Left colon (tissue), 2 donors: ENCODE measurements at places on chromosomes 2 and 18.
A peak's percentile ranks its signal among the peaks of the same experiment; 100 is the strongest.

- DNase-seq = no peak
Observed at GRCh38 chr2:134665727-134666506, 52.9 kb downstream of the TMEM163 start.

DNA sequence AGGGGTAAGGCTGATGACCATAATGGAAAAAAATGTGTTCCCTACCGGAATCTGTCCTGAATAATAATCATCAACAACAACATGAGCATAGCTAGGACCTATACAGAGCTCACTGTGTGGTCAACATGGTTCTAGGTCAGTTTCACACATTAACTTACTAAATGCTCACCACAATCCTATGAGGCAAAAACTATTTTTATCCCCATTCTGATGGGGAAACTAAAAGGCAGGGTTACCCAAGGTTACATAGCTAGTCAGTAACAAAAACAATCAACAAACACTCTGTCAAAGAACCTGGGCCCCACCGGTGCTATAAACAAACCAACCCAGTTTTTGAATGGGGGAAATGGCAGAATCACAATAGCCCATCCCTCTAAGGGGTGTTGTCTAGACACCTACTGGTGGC is 40.1 kb downstream of the AOX1 start:
- no peak for DNase-seq

DNA sequence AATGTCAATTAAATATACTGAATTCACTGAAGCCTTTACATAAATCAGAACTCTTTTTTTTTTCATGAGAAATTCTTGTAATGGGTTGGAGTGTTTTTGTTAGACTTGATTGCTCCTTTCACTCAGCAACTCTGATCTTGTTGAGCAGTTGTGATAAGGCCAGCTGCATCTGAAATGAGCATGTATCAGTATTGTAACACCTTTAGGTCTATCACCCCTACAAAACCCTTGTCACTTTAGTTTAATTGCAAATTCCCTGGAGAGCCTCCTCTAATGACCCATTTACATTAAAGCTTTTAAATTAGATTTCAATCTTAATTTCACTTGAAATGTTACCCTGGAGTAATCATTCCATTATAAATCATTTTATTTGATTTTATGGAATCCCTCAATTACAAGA is 346.8 kb upstream of the TCF4 start:
- DNase-seq = no peak

GRCh38 chr2:219446101-219446504 is 11.5 kb downstream of the SPEG start:
- peak; percentile 50 for DNase-seq

GRCh38 chr2:27285481-27285880 is 3.3 kb downstream of the TRIM54 start:
- no peak for DNase-seq

GRCh38 chr2:39871291-39871761 is 92.3 kb upstream of the THUMPD2 start:
- no peak for DNase-seq

DNA sequence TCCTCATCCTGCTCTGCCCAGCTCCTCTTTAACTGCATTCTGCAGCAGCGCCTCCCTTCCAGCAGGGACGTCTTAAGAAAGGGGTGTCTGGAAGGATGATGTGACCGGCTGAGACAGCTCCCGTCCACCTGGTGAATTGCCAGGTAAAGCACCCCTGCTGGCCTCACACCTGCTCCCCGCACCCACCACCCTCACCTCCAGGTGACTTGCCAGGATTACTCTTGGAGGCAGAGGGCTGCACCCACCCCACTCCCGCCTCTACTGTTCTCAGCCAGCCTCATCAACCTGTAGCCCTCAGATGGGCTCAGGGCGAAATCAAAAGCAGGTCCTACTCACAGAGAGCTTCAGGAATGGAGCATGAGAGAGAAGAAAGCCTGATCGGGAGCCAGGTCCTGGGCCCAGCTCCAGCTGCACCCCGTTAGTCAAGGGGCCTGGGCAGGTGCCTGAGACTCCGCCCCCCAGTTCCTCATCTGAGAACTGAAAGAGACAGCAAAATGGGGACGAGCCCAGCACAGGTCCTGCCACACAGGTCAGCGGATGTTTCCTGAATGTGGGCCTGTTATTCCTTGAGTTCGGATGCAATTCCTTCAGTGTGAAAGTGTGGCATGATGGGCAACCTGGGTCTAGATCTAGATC is 5.6 kb downstream of the ADRA2B start:
- DNase-seq = no peak

GRCh38 chr2:127388423-127389164 is 819 bp upstream of the MAP3K2 start:
- no peak for DNase-seq

GRCh38 chr2:214315324-214315723 is 95.5 kb upstream of the VWC2L start:
- no peak for DNase-seq

DNA sequence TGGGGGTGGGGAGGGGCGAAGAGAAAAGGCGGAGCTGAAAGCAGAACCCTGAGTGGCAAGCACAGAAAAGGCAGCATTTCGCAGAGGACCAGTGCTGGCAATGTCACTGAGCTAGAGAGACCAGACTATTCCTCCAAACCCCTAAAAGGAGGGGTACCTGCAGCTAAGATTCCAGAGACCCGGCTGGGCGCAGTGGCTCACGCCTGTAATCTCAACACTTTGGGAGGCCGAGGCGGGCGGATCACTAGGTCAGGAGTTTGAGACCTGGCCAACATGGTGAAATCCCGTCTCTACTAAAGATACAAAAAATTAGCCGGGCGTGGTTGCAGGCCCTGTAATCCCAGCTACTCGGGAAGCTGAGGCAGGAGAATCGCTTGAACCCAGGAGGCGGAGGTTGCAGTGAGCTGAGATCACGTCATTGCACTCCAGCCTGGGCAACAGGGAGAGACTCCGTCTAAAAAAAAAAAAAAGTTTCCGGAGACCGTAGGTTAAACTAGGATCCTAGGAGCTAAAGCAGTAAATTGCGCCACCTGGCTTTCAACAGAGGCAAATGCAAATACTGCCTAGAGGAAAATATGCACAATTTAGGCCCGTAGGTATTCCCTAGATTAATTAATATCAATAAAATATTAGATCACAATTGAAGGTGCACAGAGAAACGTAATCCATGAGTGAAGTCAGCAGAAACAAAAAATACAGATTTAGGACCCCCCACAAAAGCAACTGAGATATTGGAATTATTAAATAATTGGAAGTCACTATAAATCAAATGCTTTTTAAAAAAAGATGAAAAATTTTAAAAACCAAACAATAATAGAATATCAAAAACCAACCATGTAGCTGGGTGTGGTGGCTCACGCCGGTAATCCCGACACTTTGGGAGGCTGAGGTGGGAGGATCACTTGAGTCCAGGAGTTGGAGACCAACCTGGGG is 4.9 kb downstream of the UCN start:
- peak; percentile 37 for DNase-seq

DNA sequence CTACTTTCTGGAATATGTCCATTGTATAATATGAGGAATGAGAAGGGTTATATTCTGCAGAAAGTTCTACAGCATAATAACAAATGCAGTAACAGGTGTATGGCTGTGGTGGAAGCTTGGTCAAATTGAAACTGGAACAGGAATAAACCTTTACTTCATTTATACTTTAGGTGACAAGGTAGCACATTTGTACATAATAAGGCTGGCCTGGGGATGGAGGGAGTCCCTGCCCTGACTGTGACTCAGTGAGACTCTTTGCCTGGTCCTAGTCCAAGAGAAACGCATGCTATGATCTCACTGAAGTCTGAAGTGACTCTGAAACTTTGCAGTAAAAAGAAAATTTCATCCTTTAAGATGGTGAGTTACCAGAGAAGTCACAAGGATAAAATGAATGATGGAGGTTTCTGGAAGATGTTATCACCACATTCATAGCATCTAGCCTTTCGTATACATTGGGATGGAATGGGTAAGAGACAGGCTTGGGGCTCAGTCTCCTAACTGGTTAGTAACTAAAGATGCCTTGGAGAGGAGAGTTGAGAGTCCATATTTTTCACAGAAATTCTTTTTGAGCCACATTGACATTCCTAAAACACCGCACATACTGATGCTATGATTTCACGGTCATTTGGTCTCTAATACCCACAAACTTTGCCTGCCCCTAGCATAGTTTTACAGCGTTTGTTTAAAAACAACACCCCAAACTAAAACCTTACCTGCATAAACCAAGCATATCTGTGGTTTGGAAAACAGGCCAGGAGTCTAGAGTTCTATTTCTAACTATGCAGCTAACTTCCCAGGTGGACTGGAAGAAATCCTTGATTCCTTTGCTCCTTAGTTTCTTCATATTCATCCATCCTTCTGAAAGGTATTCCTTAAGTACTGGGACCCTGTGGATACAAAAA is 42.4 kb upstream of the NABP1 start:
- no peak for DNase-seq
